Uterine smooth muscle cell (primary cell): ENCODE measurements at places on chromosomes 3 and 15. TPM values are rescaled to one million over a fixed set of nuclear protein-coding genes. Genes with fewer than 3 reads are reported as not detected.

Gene TNNC1
- total RNA-seq: 0.33 TPM in 1 of 2 replicates, not detected in the other

Gene GRAMD2A
- 0.33 and 0.50 TPM in 2 replicates for total RNA-seq

Gene GRM2
- total RNA-seq: under 0.01 TPM in 2 replicates

Gene TGM5
- total RNA-seq: not detected in 2 replicates

Gene KNSTRN
- 45.1 and 118 TPM in 2 replicates for total RNA-seq

Gene SERPINI2
- not detected in 2 replicates for total RNA-seq

Gene BLM
- 1.7 and 9.7 TPM in 2 replicates for total RNA-seq

Gene PLA2G4E
- not detected in 2 replicates for total RNA-seq

Gene GLCE
- 17.2 and 27.6 TPM in 2 replicates for total RNA-seq

Gene PLAAT1
- total RNA-seq: 0.66 TPM in 1 of 2 replicates, not detected in the other

Gene ALPK3
- total RNA-seq: 0.11 and 0.25 TPM in 2 replicates

Gene BTLA
- 0.12 TPM in 1 of 2 replicates, not detected in the other for total RNA-seq

Gene EPHA3
- 1.9 and 2.2 TPM in 2 replicates for total RNA-seq

Gene SLC28A1
- under 0.01 and 0.12 TPM in 2 replicates for total RNA-seq

Gene RAB6B
- total RNA-seq: 0.22 and 0.37 TPM in 2 replicates

Gene PLOD2
- 149 and 317 TPM in 2 replicates for total RNA-seq

Gene NEK11
- total RNA-seq: 4.5 and 8.6 TPM in 2 replicates

Gene NAA50
- 186 and 299 TPM in 2 replicates for total RNA-seq

Gene GNAT1
- total RNA-seq: not detected in 2 replicates

Gene ACP3
- total RNA-seq: 11.1 and 27.1 TPM in 2 replicates

Gene SAXO2
- total RNA-seq: 0.22 and 0.37 TPM in 2 replicates

Gene ARRDC4
- total RNA-seq: 5.9 and 8.4 TPM in 2 replicates

Gene ARHGEF26
- total RNA-seq: 2.1 and 2.2 TPM in 2 replicates

Gene TGM4
- total RNA-seq: not detected in 2 replicates
